Colonic mucosa (tissue), 4 donors: ENCODE measurements at places on chromosomes 12 and 14. TPM values are rescaled to one million over a fixed set of nuclear protein-coding genes. Genes with fewer than 3 reads are reported as not detected.

DNA sequence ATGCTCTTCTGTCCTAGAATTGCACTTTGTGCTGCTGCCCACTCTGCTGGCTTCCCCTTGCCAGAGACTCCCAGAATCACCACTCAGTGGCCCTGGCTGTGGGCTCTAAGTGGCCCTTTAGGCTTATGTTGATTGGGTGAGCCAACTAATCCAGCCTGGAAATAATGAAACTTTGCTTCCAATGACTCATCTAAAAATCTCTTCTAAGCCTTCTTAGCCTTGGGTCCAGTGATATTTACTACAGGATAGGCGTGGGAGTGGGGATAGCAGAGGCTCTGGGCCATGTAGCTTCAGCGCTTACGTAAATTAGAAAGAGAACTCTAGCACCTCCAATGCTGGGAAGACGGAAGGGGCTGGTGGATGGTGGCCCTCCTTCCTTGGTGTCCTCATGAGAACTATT, 137.9 kb downstream of the TTC8 start:
- no peak for DNase-seq

- DNase-seq = no peak
Measured at GRCh38 chr14:61330511-61330910, 9.1 kb downstream of the PRKCH start.

GRCh38 chr12:4825011-4825858, 84.5 kb upstream of the KCNA1 start:
- DNase-seq = no peak

DNA sequence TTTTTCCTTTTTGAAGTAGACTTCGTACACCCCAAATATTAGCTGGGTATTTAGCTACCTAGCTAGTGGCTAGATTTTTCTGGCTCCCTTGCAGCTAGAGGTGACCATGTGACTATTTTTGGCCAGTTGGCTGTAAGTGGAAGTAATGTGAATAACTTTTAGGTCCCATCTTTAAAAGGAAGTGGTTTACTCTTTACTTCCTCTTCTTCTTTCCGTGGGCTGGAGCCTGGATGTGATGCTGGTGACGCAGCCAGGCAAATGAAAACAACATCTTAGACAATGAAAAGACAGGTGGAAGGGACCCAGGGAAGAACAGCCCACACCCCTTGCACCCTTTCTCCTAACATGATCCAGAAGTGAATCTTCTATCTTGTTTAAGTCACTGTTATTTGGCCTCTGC, 245.5 kb downstream of the ATP23 start:
- no peak for DNase-seq

GRCh38 chr12:127277882-127278281, 989.1 kb upstream of the TMEM132C start:
- no peak for DNase-seq

DNA sequence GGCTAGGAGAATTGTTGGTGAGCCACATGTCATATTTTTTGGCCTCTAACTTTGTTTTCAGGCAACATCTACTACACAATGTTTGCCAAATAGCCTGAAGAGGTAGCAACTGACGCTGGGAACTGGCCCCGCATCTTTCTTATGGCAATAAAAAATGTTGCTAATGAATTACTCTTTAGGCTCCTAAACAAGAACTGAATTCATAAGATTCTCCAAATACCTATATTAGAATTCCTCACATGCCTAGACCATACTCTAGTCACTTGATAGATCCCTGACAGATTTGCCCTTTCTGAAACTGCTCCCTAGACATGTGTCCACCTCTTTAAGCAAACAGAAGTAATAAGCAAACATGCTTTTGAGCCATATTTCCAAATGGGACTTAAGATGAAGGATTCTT, 209.0 kb upstream of the ATXN7L3B start:
- DNase-seq = no peak

DNA sequence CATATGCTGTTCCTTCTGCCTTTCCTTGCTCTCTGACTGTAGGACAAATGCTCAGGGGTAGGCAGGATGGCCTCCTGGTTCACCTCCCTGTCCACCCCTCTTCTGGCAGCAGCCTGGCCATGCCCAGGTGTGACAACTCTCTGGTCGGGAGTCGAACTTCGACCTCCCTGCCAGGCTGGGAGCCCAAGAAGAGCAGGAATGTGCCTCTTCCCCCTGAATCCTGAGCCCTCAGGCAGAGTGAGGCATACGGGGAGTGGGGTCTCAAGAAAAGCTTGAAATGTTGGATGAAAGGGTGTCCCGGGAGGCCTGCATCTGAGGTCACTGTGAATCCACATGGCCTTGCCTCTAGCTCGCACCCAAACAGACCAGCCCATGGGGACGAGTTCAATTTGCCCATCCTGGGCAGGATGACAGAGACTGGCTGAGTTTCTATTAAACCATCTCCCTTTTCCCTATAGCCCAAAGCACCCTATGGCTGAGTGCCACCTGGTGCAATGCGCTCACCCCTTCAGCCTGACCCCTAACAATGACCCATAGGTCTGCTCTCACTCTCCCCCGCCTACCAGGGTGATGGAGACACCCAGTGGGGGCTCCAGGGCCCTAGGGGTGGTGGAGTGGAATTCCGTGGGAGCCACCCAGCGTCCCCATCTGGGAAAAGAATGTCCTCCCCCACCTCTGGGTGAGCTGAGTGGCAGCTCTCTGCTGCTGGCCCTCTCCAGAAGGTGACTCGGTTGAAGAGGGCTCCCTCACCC, 52.9 kb upstream of the DIO3 start:
- DNase-seq = no peak

GRCh38 chr14:65179918-65180724, 77.8 kb upstream of the MAX start:
- peak; percentile 30 for DNase-seq

- peak; percentile 96 for DNase-seq
Measured at GRCh38 chr14:24299255-24300191, at the start of the genes DHRS1 and NOP9. Gene DHRS1 (minus strand): TSS chr14:24299780. CDS start chr14:24299106, 674 bp downstream. Gene NOP9 (plus strand): TSS chr14:24299850. CDS start chr14:24299955, 105 bp downstream.

GRCh38 chr12:3925621-3926020, 52.4 kb upstream of the PARP11 start:
- DNase-seq = no peak

GRCh38 chr12:58871556-58871955, 48.7 kb downstream of the LRIG3 start:
- DNase-seq = no peak

- DNase-seq = no peak
Measured at GRCh38 chr12:72207079-72207478, 65.1 kb upstream of the TRHDE start.

GRCh38 chr14:81471062-81471461, 62.6 kb downstream of the SEL1L start:
- no peak for DNase-seq

DNA sequence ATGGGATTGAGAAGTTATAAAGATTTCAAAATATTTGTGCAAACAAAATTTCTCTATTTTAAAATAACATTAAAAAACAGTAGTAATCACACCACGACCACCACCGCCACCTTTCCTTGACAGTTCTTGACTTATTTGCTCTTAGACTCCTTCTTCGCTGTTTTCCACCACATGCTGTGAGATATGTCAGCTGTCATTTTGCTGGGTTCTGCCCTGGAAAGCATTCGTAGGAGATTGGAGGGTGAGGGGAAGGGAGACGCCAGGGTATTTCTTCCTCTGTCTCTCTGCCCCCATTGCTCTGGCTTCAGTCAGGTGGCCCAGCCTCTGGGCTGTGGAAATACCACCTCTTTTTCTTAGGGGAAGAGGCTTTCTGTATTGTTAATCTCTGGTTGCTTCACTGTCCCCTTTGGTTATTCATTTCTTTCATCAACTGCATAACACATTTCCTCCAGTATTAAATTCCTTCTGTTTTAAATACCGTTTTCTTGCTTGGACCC, 186.2 kb downstream of the NEDD1 start:
- no peak for DNase-seq

- no peak for DNase-seq
Measured at GRCh38 chr12:52137746-52138145, 54.1 kb downstream of the KRT80 start.

GRCh38 chr12:96698521-96698920, 208.5 kb upstream of the NEDD1 start:
- no peak for DNase-seq

DNA sequence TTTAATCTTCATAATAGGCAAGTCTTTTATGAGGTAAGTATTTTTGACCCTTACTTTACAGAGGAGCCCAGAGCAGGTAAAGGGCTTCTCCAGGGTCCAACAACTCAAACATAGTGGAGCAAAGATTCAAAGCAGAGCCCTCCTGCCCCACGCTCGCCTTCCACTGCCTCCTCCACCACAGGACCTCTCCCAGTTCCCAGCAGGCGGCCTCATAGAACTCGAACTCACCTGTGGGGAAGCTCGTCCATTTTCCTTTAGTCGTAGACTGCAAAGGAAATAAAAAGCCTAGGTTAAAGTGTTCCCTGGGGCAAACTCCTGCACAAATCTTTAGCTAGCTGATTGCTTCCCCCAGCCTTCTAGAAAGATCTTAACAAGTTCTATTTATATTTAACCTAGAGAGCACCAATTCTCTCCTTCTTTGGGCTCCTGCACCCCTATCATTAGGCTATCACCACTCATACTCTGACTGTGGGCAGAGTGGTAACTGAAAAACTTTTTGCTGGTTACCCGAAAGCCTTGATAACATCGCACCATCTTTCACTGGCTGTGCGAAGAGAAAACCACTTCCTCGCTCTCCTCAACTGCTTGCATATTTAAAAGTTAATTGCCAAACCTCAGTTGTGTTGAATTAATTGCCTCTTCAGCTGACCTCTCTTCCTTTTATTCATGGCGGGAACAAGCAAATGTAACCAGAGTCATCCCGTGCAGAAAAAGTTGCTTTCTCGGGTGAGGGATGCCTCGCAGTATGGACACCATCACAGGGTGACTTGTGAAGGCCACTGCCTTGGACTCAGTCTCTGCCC, 299.6 kb downstream of the DPF3 start:
- no peak for DNase-seq

- no peak for DNase-seq
Measured at GRCh38 chr14:22073801-22074200, 400.2 kb upstream of the OR4E1 start.

- DNase-seq = no peak
Measured at GRCh38 chr12:98483621-98484503, 31.5 kb upstream of the TMPO start.

DNA sequence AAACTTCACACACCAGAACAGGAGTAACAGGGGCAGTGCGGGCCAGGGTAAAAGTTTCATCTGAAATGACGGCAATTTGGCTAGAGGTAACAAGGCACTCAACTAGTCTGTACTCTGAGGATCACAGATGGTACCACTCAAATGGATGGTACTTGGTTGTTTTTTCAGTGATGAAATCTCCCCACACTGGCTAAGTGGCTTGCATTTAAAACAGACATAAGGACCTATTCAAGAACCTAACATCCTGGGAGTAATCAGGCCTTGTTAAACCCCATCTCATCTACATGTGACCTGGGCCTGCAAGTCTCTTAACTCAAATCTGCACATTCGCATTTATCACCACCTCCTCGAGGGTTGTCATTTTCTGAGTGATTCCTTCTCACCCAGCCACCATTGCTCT, 90.8 kb downstream of the PRKAB1 start:
- DNase-seq = no peak

GRCh38 chr12:114762490-114763110, 78.6 kb upstream of the TBX3 start:
- DNase-seq = no peak

GRCh38 chr12:92625639-92626310, 77.0 kb upstream of the PLEKHG7 start:
- no peak for DNase-seq

DNA sequence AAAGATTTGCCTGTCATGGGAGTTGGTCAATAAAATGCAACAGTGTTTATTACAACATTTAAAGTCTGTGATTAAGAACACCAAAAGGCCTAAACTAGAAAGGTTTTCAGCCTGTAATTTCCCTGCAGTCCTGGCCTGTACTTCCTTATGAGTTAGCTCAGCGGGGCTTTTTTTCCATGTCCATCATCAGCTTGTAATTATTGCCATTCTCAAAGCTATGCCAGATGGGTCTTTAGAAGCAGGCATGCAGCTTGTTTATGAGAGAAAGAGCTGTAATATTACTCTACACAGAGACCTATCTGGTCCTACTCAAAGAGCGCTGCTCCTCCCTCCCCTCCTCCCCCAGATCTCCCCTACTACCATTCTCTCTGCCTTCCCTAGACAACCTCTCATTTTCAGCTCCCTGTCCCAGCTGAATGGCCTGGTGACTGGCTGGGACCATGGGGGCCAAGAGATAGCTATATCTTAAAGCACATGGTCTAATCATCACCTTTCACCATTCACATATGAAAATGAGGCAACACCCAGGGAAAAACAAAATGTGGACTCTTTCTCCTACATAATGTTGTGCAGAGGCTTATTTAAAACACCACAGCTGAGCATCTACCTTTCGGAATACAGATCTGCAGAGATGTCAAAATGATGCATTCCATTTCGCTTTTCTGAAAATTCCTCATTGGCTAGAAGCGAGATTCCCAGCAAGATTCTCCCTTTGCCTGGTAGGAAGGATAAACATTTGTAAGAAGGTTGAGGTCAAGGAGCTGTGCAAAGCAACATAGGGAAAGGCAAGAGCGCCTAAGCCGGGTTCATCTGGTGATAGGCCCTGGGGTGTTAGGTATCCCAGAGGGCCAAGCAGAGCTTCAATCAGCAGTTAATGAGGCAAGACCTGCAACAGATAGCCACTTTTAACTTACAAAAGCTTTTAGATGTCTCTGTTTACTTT, 209.7 kb upstream of the CDKN3 start:
- no peak for DNase-seq

- DNase-seq = peak; percentile 67
Measured at GRCh38 chr12:88579601-88580050, 645 bp downstream of the KITLG start.

GRCh38 chr14:72318648-72319047, 386.4 kb downstream of the RGS6 start:
- DNase-seq = no peak

DNA sequence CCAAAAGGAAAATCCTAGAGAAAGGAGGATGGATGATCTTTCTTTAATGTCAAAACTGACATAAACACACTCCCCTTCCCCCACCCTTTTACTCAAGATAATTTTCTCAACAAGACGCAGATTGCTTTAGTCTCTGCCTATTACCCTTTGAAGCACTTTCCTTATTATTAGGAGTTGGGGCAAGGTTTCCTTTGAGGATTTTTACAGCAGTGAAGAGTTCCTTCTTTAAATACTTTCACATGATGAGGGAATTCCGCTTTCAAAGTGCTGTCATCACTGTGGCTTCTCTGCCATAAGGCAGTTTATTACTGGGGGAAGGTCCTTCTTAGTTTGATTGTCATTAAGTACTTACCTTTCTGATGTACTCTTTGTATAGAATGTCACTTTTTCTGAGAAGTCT, 172.1 kb downstream of the MSRB3 start:
- DNase-seq = no peak

GRCh38 chr14:64821651-64822050, 58.1 kb downstream of the SPTB start:
- DNase-seq = no peak

Gene CHGA
- total RNA-seq = 137 TPM

Gene PMCH
- total RNA-seq = not detected

Gene SGPP1
- 20.0 TPM for total RNA-seq

Gene LRCOL1
- 0.47 TPM for total RNA-seq

Gene SFSWAP
- total RNA-seq = 28.2 TPM

Gene KCNC2
- not detected for total RNA-seq

Gene MLF2
- total RNA-seq = 199 TPM

Gene CLECL1
- 0.40 TPM for total RNA-seq

Gene GLIPR1L2
- total RNA-seq = 0.22 TPM

Gene MMP19
- total RNA-seq = 2.7 TPM

Gene ASB8
- total RNA-seq = 39.5 TPM

Gene SLCO1B1
- total RNA-seq = not detected
